ENCODE measurements at places on chromosomes 7 and 10.

DNA sequence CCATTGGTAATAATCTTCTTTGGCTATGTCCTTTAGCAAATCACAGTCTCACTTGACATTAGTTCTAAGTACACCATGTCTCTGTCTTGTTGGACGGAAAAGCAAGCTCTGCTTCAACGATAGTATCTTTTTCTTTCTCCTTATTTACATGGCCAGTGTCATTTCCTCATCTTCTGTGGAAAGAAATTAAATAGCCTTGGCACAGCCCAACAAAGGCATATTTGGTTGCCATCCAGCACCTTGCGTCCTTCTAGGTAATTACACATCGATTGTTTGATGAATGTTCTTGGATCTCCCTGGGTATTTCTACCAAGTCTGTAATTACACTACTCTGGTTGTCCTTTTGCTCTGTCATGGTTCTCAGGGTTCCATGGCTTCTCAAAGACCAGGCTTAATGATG lies 183.1 kb downstream of the CHN2 start:
- DNase-seq = no peak

DNA sequence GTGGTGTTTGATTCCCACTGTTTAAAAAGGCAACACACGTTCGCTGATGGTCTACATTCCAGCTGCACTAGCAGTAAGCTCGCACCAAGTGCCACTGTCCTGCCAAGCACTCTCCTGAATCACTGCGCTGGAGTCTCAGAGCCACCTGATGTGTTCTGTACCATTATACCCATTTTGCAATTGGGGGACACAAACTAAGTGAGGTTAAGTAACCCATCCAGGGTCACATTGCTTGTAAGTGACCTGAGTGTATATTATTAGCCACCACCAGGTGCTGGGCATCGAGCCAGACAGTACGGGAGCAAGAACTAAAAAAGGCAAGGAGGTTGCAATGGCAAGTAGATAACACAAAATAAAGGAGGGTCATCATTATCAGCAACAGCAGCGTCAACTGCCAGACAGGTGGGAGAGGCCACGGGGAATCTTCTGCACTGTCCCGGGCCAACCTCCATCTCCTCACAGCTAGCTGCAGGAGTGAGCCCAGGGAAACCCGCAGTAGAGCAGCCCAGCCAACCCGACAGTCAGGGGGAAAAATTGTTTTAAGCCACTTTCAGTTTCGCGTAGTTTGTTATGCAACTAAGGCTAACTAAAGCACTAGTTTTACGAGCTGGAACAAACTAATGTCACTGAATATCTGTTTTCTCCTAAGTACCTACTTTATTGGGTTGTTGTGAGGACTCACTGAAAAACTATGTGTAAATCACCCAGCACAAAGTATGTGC lies 712 bp upstream of the CPVL start:
- no peak for DNase-seq

DNA sequence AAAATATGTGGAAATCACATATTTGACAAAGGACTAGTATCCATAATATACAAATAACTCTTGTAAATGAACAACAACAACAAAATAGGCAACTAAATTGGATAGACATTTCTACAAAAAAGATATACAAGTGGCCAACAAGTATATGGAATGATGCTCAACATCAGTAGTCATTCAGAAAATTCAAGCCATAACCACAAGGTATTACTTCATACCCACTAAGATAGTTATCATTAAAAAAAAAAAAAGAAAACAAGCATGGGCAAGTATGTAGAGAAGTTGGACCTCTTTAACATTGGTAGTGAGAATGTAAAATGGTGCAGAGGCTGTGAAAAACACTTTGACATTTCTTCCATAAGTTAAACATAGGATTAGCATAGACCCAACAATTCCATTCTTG lies 80.8 kb downstream of the CYP26A1 start:
- DNase-seq = no peak

DNA sequence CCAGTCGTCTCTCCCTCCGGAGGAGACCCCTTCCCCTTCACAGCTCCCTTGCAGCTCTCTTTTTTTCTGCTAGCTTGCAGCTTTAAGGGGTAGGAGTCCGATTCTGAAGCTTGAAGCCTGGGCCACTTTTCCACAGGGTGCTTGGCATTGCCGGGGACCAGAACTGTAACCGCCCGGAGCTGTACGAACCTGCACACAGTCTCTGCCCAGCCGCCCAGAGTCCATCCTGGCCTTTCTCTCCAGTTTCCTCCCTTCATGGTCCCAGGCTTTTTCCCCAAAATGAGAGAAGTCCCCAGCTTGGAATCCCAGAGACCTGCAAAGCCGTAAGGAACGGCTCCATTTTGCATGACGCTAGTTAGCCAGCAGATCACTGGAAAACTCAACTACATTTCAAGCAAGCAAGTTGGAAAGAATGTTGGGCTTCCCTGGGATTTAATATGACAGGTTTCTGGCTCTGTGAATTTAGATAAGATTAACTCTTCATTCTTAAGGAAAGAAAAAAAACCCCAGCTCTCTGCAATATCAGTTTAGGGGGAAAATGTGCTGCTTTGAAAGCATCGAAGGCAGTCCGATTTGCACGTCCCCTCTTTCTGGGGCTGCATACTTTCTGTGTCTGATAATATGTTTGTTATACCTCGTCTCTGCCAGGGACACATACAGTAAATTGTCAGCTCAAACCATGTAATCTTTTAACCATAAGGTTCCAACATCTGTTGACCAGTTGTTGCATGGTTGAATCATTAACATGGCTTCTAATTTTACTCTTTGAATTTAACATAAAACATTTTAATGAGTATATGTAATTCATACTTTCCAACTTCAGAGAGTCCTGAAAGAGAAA lies 190.0 kb upstream of the LYZL2 start:
- no peak for DNase-seq

DNA sequence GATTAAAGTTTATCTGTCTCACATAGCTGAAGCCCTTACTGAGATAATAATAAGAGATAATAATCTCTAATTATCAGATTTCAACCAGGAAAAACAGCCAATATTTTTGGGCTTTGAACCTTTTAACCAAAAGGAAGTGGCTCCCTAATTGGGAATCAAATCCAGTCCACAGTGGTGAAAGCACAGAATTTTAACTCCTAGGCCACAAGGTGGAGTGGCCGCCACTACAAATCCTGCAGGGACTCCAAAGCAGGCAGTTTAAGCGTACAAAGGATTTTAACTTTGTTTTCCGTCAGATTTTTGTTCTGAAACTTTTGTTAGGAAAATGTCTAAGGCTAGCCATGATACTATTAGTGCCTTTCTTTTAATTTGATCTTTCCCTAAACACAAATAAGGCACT lies 99.6 kb upstream of the CCNY start:
- DNase-seq = no peak

GRCh38 chr7:48421357-48421756 lies 250.1 kb downstream of the ABCA13 start:
- no peak for DNase-seq

Measured in ACHN (cell line).